LoVo (cell line): ENCODE measurements at places on chromosomes 2 and 18.

DNA sequence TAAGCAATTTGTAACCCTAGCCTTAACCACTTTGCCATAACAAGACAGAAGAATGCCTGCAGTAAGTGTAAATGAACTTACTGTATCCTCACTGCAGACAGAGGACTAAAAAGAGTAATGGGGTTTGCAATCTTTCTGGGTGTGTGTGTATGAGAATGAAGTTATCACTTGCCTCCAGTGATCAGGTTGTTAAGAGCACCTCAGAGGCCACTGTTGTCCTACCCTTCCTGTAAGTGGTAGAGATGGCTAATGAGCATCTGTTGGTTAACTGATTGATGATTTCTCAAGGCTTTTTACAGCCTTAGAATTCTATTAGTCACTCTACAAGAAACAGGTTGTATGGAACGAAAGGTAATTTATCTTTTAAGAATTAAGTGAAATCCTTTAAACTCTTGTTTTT, 27.6 kb upstream of the GTF2A1L start:
- DNase-seq: no peak

GRCh38 chr2:190896477-190896876, 15.9 kb downstream of the GLS start:
- DNase-seq: no peak

- no peak for DNase-seq
Observed at GRCh38 chr2:42744545-42745082, 19.3 kb downstream of the OXER1 start.

- DNase-seq: no peak
Observed at GRCh38 chr2:52340171-52340570, 1308.2 kb upstream of the NRXN1 start.

GRCh38 chr18:10195529-10195928, 258.9 kb upstream of the APCDD1 start:
- DNase-seq: no peak

DNA sequence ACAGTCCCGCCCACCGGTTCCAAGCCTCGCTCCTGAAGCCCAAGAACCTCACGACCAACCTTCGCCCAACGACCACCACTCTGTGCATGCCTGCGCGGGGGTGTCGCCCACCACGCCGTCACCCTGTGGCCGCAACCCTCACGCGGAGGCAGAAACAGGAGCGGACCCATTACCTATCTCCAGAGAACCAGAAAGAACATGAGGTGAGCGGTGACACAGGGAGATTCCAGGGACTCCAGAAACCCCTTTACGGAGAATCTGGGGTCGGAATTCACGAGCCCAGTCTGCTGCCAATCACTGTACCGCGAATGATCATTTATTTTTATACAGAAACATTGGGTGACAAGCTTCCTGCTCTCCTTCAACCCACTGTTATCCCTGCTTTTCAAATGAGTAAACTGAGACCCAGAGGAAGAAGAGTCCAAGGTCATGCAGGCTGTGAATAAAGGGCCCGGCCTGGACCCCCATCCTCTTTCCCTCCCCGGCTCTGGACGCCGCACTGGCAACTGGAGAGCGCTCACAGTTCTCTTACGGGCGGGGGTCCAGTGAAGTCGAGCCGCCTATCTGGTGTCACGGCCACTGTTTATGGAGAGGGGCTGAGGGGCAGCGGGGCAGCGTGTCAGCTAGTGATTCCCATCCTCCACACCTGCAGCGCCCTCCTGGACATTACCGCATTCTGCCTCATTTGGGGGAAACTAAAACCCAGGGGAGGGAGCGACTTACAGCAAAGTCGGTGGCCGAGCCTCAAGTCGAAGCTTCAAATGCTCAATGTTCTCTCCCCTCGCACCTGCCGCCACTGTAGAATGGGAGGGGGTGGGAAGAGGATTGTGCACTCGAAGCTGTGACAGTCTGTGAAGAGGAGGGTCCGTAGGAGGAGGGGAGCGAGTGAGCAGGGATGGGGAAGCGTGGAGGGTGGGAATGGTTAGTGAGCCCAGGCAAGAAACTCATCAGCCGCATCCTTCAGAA, 723 bp upstream of the SLC30A3 start:
- DNase-seq: no peak

- DNase-seq: peak; percentile 74
Observed at GRCh38 chr18:35479911-35480586, 17.7 kb downstream of the INO80C start.

- no peak for DNase-seq
Observed at GRCh38 chr2:228545748-228546145, 364.3 kb upstream of the SPHKAP start.

- no peak for DNase-seq
Observed at GRCh38 chr2:224062481-224063297, 23.6 kb upstream of the SERPINE2 start.

DNA sequence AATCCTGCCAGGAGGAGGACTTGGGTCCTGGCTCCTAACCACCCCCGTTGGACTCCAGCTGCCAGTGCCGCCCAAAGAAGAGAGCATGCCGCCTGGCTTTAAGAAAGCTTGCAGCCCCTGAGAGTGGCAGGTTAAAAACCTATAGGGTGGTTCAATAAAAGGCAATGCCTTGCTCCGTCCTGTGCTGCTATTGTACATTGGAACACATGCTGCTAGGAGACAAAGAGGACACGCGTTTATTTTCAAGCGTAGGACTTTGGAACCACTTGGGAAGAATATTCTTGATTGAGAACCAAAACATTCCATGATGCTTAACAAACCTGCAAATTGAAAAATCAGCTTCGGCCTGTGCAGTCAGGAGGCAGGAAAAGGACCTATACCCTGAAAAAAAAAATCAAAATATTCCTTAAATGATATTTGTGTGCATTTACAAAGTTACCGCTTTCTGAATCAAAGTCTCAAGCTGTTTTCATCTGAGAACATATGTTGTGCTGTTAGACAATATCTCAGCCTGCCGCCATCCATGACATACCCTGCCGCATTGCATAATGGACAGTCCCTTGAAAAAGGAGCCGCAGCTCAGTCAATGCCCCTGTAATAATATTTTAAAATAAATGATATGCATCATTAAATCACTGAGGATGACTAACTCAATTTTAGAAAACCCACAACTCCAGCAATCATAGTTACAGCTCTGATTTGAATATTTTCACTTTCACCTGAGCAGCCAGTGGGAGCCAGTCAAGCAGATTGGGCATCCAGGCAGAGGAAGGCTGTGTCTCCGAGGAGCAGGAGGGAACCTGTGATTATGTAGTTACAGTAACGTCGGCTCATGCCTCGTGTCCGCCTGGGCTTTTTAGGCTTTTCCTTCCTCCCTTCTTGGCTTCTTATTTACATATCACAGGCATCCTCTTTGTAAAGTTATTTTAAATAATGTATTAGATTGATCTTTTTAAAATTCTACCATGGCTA, 805.6 kb upstream of the FANCL start:
- no peak for DNase-seq

- DNase-seq: no peak
Observed at GRCh38 chr18:4119127-4119648, 335.9 kb downstream of the DLGAP1 start.

DNA sequence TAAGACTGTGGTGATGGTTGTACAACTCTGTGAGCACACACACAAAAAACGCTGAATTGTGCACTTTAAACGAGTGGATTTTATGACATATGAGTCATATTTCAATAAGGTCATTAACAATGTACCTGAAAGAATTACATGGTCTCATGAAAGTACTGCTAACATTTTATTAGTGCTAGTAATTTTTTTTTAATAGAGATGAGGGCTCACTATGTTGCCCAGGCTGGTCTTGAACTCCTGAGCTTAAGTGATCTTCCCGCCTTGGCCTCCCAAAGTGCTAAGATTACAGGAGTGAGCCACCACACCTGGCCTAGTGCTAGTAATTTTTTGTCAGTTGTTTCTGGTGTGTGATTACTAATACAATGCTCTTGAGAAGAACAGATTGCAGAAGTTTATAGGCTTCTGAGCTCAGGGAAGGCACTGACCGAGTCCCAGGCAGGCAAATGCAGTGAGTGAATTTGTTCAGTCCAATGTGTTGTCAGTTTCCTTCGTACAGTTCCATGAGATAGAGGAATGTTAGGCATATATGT, 177.0 kb downstream of the TGIF1 start:
- DNase-seq: peak; percentile 60

- no peak for DNase-seq
Observed at GRCh38 chr2:238919307-238919706, 71.4 kb downstream of the TWIST2 start.

GRCh38 chr2:240991378-240992263, 6.8 kb upstream of the SNED1 start:
- peak; percentile 48 for DNase-seq

DNA sequence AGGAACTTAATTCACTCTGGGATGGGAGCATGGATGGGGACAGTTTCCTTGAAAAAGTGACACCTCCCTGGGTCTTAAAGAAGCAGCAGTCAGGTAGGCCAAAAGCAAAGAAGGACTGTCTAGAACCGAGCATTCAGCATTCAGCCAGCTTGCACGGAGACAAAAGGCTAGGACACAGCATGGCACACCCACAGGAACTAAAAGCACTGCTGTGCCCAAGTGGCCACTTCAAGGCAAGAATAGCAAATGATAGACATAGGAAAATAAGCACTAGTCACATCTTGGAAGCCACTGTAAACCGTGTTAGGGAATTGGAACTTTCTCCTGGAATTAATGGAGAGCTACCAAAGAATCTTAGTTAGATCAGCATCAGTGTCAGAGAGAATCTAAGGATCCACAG, 47.0 kb downstream of the LRP2 start:
- no peak for DNase-seq

GRCh38 chr18:28176948-28177827, at the start of gene CDH2:
Gene CDH2 (minus strand): TSS chr18:28177130. CDS start chr18:28177022, 108 bp downstream.
- DNase-seq: no peak

DNA sequence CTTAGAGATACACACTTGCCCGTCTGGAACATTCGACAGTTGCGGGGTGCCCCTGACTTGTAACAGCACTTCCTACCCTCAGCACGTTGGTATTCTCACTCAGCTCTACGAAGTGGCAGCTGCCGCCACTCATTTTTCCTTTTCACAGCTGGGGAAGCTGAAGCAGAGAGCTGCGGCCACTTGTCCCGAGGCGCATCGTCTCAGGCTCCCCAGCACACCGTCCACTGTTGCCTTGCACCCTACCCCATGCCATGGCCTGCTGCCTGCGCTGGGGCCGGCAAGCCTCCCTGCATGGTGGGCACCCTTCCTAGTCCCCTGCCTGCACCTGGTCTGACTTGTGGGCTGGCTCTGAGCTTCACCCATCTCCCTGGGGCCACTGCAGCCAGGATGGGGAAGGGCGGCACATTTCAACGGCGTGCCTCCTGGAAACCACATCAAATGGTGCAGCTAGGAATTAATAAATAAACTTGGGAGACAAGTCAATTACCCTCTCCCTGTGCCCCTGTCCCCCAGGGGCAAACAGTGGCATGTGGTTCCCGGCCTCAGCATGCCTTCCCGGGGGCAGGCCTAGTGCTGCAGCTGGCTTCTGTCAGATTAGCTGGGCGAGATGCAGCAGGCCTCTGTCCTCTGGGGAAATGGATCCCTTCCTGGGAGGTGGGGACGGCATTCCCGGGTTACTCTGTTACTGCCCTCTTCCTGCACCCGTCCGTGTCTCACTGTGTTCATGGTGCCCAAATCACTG, 64.7 kb upstream of the HAAO start:
- no peak for DNase-seq

DNA sequence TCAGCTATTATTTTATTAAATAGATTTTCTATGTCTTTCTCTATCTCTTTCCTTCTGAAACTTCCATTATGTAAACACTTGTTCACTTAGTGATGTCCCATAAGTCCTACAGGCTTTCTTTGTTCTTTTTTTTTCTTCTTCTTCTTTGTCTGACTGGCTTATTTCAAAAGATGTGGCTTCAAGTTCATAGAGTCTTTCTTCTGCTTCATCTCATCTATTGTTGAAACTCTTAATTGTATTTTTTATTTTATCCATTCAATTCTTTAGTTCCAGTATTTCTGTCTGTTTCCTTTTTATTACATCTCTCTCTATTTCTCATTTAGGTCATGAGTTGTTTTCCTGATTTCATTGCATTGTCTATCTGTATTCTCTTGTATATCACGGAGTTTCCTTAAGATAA, 38.5 kb downstream of the BOD1L2 start:
- DNase-seq: no peak

GRCh38 chr2:20516291-20516645, 69.4 kb downstream of the RHOB start:
- DNase-seq: no peak

GRCh38 chr18:43009674-43010073, 105.8 kb downstream of the RIT2 start:
- DNase-seq: no peak

DNA sequence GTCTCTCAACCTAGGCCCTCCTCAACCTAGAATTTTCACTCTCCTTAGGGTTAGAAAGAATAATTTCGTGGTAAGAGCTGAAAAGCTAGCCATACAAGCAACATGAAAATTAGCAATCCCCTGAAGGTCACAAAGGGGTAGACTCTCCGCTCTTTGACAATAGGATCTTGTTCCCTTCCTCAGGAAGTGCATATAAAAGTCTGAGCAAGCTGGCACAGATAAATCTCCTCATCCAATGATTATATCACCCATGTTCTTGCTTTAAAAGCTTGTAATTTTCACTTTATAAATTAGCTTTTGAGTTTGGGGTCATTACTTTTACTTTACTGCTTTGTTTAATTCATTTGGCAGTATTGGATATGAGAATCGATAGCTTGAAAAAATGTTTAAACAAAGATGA, 852.3 kb upstream of the CRIM1 start:
- DNase-seq: no peak

DNA sequence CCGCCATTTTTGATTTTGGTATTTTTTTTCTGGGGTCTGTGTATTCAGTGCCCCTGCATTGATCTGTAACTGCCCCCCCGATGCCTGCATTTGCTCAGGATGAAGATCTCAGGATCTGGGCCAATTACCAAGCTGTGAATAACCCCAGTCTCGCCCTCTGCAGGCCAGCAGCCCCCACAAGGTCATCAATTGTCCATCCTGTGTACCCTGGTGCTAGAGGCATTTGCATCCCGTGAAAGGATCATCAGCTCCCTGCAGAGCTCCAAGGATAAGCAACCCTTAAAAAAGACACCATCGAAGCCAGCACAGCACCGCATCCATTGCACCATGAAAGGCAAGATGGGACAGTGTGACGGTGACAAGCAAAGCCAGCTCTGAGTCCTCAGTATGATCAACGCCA, 154.1 kb upstream of the KLHL29 start:
- no peak for DNase-seq

GRCh38 chr2:37090019-37090477, 5.7 kb downstream of the GPATCH11 start:
- DNase-seq: no peak

GRCh38 chr2:44371445-44371844, 9.7 kb downstream of the CAMKMT start:
- no peak for DNase-seq

- DNase-seq: no peak
Observed at GRCh38 chr2:38323623-38324022, 53.5 kb downstream of the ATL2 start.
